ENCODE measurements at places on chromosomes 1 and 21.

GRCh38 chr1:154666051-154666790 lies 58.2 kb upstream of the ADAR start:
- no peak for DNase-seq

- no peak for DNase-seq
Observed at GRCh38 chr1:58805716-58806571, 22.1 kb upstream of the JUN start.

DNA sequence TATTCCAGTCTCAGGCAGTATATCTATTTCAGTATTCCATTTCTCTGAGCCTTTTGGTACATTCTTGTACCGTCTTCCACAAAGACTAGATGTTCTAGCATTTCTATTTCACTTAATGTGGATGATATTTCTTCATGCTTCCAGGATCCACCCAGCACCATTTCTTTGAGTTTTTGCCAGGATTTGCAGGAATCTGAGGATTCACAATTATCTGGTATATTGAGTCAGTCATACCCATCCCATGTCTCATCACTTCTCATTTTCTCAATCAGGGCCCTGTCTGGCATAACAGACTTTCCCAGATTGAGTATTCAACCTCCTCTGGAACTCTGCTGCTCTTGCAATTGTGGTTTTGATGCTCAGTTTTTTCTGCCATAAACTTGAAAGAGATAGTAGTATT lies 20.9 kb upstream of the COL11A1 start:
- DNase-seq = no peak

DNA sequence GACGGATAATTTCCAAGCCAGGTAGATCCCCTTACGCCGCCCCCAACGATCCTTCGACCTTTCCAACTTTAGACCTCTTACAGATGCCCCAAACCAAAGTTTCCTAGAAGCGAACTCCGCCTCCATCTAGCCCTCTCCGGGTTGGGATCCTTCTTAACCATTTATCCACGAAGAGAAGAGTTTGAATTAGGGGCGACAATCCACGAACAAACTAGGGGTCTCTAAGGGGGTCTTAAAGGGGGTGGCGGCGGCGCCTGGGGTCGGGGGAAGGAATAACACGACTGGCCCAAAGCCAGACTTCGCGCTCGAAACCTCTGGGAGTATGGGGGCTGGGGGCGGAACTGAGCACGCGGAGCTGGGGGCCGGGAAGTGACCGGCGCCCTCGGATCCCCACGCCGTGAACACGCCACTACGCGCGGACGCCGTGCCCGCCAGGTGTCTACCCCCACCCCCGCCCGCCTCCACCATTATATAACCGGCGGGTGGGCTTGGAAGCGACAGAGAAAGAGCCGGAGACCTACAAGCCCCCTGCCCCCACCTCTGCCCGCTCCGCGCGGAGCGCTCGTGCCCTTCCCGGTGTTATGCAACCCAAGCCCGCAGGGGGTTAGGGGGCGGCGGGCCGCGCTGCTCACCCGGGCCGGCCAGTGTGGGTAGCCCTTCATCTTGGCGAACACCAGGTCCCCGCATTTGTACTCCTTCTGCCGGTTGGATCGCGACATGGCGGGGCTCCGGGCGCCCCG lies 594 bp downstream of the HDGF start:
- DNase-seq = no peak

DNA sequence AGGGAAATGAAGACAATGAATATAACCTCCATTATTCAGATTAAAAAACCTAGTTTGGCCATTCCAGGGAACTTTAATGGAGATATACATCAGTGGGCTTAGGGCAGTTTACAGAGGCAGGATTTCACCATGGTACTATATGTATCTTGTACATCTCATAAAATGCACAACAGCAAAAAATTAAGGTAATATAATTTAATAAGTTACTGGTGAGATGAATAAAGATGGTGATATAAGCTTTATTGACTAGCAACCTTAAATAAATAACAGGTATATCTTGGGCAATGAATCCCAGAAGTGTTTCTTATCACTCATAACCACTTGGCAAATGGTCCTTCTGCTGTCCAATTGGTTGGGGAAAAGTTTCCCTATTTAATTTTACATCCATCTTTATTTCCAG lies 29.0 kb downstream of the XCL1 start:
- DNase-seq = no peak

DNA sequence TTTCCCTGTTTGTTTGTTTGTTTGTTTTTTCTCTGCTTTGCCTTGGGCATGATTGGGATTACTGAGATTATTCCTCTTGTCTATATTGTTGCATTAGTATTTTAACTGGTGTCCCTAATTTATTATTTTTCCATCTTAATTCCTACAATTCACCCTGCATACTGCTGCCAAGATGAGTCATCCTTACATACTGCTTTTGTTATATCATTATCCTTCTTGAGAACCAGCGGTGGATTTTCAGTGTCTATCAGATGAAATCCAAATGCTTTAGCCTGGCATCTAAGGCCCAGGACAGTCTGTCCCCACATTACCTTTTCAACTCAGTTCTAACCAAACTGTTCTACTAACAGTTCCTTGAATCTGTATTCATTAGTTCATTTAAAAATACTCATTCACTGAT lies 101.7 kb downstream of the OLFML2B start:
- DNase-seq = no peak

DNA sequence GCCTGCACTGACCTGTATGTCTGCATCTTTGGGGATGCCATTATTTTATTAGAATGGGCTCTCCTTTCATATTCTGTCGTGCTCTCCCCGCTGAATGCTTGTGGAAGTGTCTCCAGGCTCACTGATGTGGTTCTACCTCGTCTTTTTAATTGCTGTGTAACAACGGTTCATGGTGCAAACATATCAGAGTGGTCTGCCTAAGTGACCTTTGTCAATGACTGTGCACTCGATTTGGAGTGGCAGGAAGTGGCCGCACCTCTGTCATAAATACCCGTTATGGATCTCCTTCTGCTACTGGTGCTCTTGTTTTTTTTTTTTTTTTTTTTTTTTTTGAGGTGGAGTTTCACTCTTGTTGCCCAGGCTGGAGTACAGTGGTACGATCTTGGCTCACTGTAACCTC lies 38.3 kb downstream of the SPSB1 start:
- no peak for DNase-seq

DNA sequence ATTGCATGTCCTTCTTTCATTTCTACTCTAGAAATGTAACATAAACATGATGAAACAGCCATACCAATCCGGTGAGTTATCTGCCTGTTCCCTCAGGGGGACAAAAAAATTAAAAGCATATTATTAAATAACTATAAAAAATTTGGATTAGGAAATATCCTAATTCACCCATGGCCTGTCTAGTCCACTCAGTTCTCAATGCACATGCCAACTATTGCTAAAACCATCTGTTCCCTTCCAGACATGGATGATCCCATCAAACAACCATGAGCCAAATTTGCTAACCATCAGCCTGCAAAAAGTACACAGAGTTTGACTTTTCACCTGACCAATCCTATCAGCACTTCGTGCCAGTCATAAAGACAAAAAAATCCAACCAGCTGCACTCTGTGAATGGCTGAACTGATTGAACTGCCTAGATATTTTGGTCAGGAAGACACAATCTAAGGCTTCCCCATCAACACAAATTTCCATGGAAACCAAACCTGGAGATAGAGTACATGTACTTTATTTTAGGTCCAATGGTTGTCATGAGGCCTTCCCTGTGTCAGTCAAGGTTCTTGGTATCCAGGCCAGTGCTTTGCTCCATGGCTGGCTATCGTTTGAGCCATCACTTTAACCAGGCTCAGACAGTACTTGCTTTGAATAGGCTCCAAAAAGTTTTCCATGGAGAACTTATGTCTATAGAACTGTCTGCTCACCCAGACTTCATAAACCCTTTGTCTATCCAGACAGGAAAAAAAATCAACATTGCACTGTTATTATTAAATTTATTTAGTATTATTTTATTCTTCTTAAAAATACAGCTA lies 570.8 kb downstream of the LTN1 start:
- DNase-seq = no peak

DNA sequence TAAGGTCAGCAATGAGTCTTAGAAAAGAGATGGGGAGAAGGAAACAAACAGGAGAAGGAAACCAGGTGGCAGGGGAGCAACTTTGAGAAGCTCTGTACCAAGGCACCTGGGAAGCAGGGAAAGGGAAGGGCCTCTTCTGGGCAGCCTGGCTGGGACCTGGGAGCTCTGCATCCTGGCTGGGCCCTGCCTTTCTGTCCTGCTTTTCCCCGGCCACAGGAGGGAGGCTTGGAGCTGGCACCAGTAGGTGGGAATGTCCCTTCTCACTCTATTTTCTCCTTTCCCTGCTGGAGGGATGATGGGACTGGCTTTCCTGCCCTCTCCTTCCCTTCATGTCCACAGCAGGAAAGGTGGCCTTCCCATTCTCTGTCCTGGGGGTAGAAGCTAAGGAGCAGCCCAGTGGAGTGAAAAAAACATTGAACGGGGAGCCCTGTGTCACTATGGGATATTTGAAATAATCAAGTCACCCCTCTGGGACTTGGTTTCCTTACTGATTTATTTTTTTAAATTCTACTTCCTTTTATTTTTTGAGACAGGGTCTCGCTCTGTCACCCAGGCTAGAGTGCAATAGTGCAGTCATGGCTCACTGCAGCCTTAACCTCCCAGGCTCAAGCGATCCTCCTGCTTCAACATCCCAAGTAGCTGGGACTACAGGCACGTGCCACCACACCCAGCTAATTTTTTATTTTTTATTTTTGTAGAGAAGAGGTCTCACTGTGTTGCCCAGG lies 5.1 kb upstream of the NES start:
- DNase-seq = no peak
